NCI-H1048 (cell line): ENCODE measurements at places on chromosomes 5 and 9.

GRCh38 chr5:119063579-119064379, 7.1 kb upstream of the DMXL1 start:
- no peak for DNase-seq

GRCh38 chr9:120999317-120999716, 50.8 kb downstream of the C5 start:
- DNase-seq: no peak

- DNase-seq: no peak
These were observed 707 bp upstream of the ZFYVE16 start for GRCh38 chr5:80406980-80407734.

- no peak for DNase-seq
These were observed 785.3 kb upstream of the RIOK2 start for GRCh38 chr5:97968346-97968745.

- DNase-seq: no peak
These were observed 49.5 kb upstream of the SPINK5 start for GRCh38 chr5:148014276-148014675.

DNA sequence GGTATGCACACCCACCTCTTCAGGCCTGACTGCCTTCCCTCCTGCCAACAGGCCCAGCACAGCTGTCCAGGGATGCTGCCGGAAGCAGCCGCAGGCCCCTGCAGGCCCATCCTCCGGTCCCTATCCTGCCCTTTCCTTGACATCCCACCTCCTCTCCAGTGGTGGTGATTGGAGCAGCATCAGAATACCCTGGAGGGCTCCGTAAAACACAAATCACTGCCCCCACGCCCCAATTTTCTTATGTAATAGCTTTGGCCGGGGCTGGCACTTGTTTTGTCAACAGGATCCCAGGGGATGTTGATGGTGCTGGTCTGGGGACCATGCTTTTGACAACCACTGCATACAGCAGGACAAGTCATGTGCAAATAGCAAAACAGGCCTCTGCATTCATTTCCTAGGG, 274.5 kb downstream of the GADD45G start:
- no peak for DNase-seq

GRCh38 chr5:141121985-141122384, 367 bp downstream of the PCDHB4 start:
- no peak for DNase-seq

GRCh38 chr5:62790348-62790747, 211.7 kb downstream of the LRRC70 start:
- DNase-seq: no peak

DNA sequence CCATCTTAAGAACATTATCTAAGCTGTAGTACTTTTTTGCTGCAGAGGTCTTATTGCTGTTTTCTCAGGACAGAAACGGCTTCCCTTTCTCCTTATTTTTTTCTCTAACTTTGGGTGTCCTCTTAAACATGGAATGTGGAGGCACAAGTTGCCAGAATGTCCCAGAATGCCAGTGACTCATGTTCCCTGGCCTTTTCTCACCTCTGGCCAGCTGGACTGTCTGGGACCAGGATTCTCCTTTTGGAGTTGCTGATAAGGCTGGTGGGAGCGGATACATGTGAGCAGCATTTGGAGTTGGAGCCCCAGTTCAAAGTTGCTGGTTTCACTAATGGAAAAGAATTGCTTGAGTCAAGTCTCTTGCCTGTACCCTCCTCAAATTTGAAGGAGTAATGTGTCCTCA, 112.8 kb downstream of the ARHGAP26 start:
- no peak for DNase-seq

GRCh38 chr9:129868023-129868871, 33.0 kb downstream of the USP20 start:
- DNase-seq: no peak

- no peak for DNase-seq
These were observed 121.7 kb downstream of the FOCAD start for GRCh38 chr9:20805766-20806165.

- no peak for DNase-seq
These were observed 4.6 kb downstream of the TGFBR1 start for GRCh38 chr9:99109522-99109921.

GRCh38 chr5:174325961-174326360, 280.5 kb downstream of the NSG2 start:
- no peak for DNase-seq

- no peak for DNase-seq
These were observed 2.2 kb downstream of the COL23A1 start for GRCh38 chr5:178587763-178588611.

GRCh38 chr5:2203774-2204173, 321.0 kb upstream of the IRX4 start:
- DNase-seq: no peak

DNA sequence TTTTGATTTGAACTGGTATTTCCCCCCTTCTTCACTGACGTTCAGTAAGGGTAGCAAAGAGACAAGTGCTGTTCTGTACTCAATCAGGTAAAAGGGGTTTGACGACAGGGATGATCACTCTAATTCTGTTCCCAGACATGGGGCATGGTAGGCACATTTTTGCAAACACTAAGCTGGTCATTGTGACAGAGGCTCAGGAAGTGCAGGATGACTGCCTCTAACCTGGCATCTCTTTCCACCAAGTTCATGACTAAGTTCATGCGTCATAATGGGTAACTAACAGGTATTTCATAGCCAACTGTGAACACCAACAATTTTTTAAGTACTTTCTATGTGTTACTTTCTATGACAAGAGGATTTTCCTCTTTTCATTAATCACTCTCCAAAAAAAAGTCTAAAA, 166.5 kb downstream of the MAPKAP1 start:
- DNase-seq: no peak

GRCh38 chr5:1418921-1419280, 26.3 kb downstream of the SLC6A3 start:
- DNase-seq: no peak

DNA sequence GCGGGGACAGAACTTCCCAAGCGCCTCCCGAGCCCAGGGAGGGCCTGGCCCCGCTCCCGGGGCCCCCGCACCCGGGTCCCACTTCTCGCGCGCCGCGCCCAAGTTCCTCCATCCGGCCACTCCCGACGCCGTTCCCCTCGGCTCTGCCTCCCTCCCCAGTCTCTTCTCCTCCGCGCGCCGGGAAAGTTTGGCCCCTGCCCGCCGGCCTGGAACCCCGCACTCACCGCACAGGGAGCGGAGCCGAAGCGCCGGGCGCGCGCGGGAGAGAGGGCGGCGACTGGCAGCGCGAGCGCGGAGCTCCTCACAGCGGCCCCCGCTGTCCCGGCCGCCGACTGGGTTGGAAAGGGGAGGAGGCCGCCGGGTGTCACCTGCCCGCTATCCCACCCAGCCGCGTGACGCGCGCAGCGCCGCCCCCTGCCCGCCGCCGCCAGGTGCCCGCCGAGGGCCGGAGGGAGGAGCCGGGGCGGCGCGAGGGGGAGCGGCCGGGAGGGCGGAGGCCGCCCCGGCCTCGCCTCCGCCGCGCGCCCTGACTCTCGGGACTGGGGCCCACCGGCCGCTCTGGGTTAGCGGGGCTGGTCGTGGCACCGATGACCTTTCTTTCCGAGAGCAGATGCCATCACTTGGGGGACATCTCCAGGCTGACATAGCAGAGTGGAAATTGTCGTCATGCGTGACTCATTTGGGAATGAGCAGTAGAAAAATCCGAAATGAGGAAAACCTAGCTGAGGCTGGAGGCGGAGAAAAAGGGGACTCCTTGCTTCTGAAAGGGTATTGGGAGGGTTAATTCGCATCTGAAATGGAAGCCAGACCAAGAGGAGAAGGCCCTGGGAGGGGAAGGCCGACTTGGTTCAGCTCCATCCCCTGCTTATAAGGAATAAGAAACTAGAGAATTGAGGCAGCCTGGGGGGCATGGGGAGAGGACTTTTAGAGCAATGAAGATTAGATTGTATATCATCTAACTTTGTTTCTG, at the start of gene ELOVL7:
ELOVL7 (minus strand) TSS at position 334 of the 970 bp plus-strand sequence. CDS start 56,872 bp downstream, outside the sequence.
- peak; percentile 66 for DNase-seq

DNA sequence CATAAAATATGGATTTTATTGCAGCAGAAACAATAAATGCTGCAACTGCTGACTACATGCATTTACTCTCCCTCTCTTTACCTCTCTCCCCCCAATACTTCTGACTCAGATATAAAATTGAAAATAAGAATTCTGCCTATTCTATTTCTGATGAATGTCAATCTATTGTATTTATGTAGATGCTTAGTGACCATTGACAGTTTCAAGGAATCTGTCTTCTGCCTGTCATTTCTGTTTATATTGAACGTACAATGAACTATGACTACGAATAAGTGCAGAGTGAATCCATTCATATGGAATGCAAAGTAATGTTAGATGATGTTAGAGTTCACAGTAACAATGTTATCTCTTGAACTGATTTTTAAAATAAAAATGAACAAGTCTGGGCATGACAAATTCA, 898 bp downstream of the CDH10 start:
- no peak for DNase-seq

- no peak for DNase-seq
These were observed 10.0 kb downstream of the MEF2C start for GRCh38 chr5:88872971-88873370.

- DNase-seq: no peak
These were observed 22.2 kb upstream of the JADE2 start for GRCh38 chr5:134503088-134503936.

- no peak for DNase-seq
These were observed 6.0 kb upstream of the PRRT1B start for GRCh38 chr9:131539223-131539923.

- no peak for DNase-seq
These were observed 32.8 kb upstream of the SMAD5 start for GRCh38 chr5:136099870-136100269.

DNA sequence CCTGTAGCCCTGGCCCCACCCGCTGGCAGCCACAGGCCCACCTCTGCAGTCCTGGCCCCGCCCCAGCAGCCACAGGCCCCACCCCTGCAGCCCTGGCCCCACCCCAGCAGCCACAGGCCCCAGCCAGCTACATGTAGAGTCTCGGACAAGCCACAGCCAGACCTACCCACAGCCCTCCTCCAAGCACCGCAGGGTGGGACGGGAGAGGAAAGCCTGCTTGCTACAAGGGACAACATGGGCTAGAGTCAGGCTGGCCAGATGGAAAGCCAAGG, 49.5 kb upstream of the SARDH start:
- DNase-seq: no peak

DNA sequence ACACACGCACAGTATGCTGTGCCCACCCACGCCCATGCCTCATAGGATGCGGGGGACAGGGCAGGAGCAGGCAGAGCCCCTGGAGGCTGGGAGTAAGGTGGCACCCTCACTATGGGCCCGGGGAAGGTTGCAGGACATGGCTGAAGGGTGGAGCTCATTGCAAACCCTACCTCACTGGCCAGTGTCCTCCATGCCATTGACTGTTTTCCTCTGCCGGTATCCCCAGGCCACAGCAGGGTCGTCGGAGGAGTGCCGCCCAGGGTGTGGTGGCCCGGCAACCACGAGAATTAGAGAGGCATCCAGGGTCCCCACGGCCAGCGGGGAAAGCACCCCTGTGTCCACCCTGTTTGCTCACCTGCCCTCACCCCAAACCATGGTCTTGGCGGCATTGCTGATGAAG, 59.7 kb upstream of the FCN2 start:
- DNase-seq: no peak

DNA sequence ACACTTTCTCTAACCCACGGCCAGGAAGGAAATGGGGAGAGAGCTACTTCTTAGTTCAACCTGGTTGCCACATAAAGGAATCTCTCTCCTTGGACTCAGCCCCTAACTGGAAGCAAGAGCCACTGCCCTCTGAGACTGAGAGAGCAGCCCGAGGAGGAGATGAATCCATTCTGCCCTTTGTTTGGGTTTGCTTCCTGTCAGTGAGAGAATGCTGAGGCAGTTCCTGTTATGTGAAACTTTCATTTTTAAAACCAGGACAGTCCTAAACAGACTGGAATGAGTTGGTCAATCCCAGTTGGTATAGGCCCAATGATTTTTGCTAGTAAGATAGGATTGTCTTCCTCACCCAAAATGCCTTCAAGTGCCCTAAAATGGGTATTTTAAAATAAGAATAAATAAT, 205.1 kb downstream of the NTRK2 start:
- DNase-seq: no peak

DNA sequence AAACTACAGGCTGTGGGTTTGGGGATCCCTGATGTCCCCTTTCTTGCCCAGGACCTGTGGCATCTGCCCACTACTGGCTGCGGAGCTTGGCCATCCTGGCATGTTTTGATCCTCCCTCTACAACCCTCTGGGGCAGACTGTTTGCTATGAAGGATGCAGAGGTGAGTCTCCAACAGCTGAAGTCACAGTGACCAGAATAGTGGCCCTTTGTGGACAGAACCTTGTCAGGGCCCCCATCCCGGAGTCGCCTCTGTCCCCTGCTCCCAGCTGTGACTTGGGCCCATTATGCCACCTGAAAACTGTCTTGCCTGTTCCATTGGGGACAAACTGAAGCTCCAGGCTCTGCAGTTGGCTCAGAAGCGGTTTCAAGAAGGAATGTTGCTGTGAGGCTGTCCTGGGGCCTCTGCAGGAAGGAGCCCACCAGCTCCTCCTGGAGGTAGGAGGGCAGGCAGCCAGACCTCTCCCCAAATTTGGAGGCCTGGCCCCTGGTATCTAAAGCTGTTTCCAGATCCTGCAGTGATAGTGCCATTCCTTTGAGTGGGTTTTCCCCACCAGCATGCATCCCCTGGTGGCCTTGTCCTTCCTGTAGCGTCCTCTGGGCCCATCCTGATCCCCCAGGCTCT, 93.3 kb downstream of the BARX1 start:
- no peak for DNase-seq

GRCh38 chr5:176626876-176627236, 3.5 kb downstream of the SNCB start:
- no peak for DNase-seq

- DNase-seq: no peak
These were observed 187.8 kb downstream of the MEF2C start for GRCh38 chr5:88695232-88695631.

GRCh38 chr9:36336131-36336907, 63.8 kb downstream of the RNF38 start:
- DNase-seq: no peak

DNA sequence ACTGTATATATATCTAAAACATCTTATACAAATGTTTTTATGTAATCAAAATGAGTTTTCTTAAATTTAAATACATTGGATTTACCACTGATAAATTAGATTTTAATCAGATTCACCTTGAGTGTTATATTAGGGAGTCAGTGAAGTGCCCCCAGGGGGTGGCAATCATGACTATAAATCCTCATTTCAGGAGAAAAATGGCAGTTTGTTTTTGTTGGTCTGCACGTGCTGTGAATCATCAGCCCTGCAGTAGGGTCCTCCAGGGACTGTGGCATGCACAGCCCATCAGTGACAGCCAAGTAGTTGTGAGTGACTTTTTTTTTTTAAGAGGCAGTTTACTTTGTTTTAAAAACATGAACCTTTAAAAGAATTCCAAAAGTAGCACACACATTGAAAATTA, 65.2 kb downstream of the ZSWIM6 start:
- DNase-seq: no peak

GRCh38 chr9:98038958-98039357, 17.6 kb upstream of the NANS start:
- DNase-seq: no peak

- DNase-seq: no peak
These were observed 81.1 kb upstream of the SLC12A2 start for GRCh38 chr5:128002425-128002824.

DNA sequence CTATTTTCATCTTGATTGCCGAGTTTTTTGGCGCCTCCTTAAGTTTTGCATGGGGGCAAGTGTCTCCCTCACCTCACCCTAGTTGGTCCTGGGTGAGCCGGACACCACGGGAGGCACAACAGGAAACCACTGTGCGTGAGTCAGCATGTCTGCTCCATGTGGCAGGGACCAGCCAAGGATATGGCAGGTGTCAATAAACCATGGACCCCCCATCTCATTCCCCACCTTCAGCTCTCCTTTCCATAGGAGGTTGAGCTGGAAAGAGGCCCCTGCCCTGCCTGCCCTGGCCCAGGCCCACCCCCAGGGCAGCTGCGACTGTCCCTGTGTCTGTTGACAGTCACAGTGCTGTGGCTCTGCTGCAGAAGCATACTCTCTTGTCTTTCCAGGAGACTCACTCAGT, 3.1 kb downstream of the SPACA9 start:
- no peak for DNase-seq
